ENCODE measurements at places on chromosomes 5 and 9.

DNA sequence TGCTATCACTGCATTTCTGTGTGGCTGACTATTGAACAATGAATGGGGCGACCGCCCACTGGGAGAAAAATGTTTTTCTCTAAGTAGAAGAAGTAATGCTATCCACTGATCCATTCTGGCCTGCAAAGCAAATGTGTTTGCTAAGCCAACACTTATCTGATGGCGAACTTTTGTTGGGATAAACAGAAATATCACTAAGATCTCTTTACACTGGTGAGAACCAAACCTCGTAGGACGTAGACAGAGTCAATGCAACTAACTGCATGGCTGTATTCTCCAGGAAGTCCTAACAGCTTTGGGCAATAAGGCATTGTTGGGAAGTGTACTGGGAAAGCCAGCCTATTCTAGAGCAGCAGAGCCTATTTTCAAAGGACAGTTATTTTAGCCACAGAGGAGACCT lies 77.7 kb downstream of the ANKH start:
- no peak for DNase-seq

- DNase-seq, result no peak
Observed at GRCh38 chr5:141743866-141744272, 61.8 kb upstream of the ARAP3 start.

DNA sequence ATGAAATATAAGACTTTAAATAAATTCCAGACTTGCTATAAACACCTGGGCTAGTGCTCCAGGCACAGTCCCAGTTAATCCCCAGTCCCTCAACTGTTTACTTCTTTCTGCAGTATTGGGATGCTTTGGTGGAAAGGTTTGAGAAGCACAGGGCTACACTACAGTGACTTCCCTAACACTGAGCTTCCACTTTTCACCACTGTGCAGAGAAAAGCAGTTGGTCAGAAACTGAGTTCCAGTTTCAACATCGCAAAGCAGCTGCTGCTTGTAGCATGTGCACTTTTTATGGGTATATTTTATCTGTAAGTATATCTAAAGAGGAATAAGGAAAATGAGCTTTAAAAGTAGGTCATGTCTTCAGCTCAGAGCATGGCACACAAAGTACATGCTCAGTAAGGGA lies 339.7 kb downstream of the NTRK2 start:
- no peak for DNase-seq

- no peak for DNase-seq
Observed at GRCh38 chr5:92421942-92422341, 1038.8 kb upstream of the ARRDC3 start.

DNA sequence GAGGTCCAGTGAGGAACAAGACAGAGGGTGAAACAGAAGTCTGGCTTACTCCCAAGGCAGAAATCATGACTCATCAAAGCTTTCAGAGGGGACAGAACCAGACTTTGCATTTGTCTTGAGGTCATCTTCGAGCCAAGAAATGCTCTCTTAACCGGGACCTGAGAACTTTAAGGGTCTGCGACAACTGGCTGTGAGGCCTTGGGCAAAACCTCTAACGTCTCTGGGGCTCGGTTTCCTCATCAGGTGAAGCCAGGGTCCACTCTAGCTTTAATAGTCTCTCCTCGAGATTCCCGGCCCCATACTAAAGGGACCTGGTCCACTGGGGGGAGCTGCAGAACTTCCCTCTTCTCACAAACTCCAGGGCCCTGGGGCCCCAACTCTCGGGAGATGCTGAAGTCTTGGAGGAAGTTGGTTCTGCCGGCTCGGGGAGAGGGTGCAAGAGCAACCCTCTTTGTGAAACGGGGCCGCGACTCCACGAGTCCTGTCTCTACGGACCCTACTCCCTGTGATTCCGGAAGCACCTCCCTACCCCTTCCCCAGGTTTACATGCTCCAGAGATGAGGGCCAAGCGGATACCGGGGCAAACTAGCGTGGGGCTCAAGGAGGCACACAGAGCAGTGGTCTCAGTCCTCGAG lies 2.6 kb downstream of the GLIS3 start:
- DNase-seq, result no peak

GRCh38 chr5:56673171-56673570 lies 142.2 kb upstream of the MAP3K1 start:
- no peak for DNase-seq

DNA sequence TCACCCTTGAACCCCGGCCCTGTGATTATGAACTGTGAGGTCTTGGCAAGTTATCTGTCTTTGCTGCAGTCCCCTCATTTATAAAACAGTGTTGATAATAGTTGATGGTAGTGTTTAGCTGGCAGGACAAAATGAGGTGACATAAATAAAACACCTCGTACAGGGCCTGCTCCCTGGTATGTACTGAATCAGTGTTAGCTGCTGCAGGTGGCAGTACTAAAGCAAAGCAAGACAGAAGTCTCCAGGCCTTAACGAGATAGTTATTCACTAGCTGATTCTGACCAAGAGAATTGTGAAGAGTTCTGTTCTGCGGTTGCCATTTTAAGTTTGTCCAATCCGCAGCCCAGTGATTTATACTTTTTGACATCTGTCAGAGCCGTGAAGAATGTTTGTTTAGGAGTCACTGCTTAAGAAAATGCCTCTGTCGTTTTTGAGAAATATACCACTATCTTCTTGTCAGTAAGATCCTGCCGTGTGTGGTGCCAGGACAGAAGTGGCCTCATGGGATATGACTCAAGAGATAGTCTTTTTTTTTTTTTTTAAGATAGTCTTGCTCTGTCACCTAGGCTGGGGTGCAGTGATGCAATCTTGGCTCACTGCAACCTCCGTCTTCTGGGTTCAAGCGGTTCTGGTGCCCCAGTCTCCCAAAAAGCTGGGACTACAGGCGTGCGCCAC lies 75.9 kb downstream of the KDM4C start:
- DNase-seq, result no peak

- no peak for DNase-seq
Observed at GRCh38 chr5:40416588-40416987, 263.1 kb upstream of the PTGER4 start.

DNA sequence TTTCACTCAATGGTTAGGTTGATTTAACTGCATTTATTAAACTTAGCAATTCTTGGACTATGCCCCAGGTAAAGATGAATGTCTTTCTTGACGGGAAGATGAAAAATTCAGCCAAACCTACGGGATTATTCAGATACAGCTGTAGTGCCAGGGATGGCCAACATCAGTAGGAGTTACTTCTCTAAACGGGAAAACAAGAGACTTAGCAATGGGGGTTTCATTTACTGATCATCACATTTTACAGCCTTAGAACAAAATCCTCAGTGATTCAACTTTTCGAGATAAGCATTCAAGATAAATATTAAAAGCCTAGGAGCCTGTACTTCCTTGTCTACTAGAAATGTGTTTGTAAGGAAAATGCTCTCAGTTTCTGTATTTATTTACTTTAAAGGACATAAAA lies 46.1 kb downstream of the S1PR3 start:
- DNase-seq, result no peak

- no peak for DNase-seq
Observed at GRCh38 chr5:72166070-72166979, 59.0 kb downstream of the MAP1B start.

DNA sequence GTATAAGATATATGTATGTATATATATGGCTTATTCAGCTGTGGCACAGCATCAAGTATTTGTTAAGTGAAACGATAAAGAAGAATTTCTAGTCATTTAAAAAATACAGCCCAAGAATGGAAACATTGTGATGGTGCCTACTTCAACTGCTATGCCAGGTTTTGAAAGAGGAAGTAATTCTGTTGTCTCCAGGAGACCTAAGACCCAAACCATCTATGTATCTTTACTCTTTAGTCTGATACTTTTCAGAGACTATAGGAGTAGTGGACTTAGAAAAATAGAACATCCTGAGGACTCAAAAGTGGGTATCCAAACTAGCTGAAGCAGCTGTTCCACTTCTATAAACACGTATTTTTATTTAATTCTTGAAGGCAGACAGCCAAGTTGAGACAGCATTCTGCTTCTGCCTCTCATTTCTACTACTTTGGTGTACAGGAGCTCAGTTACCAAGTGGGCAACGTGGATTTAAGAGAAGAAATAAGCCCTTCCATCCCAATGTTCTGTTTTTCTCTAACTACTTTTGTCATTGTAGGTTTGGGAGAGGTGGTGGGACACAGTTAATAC lies 110.7 kb downstream of the RPS23 start:
- no peak for DNase-seq

DNA sequence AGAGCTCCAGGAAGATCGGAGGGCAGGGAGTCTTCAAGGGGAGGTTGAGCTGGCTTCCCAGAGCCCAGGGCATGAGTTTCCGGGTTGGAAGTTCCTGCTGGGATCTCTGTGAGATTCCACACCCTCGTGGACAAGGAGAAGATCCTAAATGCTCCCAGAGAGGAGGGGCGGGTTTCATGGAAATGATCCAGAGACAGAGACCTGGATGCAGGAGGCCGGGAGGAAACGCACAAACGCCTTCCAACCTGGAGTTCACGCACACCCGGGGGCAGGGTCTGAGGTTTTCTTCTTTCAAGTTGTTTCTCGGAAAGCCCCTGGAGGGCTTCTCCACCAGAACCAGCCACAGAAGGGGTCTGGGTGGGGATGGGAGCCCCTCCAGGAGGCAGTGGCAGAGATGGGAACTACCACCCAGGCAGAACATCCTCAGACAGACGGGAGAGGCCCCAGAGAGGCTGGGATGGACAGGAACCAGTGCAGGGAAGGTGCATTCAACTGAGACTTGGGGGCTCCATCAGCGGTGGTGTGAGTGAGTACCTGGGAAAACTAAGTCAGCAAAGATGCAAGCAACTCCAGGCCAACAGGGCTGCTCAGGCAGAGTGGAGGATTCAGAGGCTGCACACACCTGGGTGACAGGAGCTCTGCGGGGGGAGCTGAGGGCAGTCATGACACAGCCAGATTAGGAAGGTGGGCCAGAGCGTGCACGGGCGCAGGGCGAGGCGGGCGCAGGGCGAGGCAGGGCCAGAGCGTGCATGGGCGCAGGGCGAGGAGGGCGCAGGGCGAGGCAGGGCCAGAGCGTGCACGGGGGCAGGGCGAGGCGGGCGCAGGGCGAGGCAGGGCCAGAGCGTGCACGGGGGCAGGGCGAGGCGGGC lies 52.1 kb upstream of the EXOC3 start:
- no peak for DNase-seq

DNA sequence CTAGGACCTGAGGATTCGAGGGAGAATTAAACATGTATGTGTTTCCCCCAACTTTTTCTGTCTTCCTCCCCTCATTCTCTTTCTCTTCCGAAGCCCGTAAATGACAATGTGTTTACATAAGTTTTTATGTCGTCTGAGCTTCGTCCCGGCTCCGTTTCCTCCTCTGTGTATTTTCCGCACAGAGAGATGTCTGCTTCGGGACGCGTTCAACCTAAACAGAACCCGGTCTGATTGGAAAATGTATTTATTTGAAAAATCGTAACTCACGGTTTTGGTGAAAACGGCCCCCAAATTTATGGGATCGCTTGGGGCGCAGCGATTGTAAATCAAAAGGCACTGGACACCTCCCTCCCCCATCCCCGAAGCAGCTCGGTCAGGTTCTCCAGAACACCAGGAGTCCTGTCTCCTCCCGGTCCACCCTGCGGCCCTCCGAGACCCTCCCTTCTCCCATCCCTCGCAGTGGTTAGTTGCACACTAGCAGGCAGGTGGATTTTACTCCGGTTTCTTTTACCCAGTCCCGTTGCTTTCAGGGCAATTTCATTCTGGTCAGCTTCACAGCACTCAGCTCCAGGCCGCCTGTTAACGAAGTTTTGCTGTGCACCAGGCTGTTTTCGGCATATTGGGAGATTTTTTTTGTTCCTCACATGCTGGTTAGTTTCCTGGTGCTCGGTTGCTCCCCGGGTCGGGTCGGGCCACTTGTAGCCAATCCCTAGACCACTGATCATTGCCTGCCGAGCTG lies 5.8 kb upstream of the HAND1 start:
- no peak for DNase-seq

DNA sequence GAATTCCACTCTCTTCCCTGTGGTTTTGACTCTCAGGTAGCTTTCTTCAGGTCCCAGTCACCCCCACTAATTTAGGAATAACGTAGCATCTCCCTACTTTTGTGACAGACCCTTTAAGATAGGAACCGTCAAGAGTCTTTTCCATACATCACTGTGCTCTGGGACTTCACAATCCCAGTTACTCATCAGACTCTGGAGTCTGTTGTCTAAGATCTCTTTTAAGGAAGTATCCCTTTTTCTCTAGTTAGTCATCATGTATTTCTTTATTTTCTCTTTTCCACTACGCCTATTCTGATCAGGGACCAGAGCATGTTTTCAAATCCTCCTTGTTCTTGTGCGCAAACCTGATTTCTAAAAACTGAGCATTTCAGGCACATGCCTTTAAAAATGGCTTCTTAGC lies 143.0 kb downstream of the GOLPH3 start:
- no peak for DNase-seq

GRCh38 chr5:79493596-79494345 lies 20.2 kb downstream of the HOMER1 start:
- DNase-seq, result no peak

DNA sequence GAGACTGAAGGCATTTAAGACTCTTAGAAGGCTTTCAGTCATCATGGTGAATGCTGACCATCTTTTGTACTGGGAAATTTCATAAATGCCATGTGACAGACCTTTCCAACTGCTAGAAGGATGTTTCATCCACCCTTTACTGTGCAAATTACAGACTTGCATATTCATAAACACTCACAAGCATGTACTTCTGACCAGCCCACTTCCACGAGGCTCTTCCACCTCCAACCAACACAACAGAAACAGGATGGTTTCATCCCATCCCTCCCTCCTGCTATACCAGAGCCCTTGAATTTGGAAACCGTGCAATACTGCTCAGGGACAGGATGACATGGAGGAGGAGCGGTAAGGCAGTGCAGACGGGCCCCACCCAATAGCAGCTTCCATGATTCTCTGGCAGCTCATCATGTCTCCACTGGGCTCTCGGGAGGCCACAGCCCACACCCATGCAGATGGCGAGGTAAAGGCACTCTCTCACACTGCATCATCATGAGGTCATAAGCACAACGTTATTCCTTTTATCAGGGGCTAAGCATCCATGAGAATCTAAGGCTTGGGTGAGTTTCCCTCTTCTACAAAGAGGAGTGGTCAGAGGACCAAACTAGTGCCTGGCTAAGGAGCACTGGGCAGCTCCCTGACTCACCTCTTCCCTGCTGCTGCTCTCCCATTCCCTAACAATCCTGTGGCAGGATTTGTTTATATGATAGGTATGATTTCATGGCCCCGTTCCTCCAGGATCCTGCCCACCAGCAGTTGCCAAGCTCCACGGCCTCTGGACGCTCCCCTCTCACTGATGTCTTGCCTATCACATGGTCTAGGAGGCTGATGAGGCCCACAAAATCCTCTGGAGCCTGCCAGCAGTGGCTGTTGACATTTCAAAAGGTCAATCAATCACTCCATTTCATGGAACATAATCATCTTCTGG lies 94.4 kb upstream of the FSTL4 start:
- no peak for DNase-seq

DNA sequence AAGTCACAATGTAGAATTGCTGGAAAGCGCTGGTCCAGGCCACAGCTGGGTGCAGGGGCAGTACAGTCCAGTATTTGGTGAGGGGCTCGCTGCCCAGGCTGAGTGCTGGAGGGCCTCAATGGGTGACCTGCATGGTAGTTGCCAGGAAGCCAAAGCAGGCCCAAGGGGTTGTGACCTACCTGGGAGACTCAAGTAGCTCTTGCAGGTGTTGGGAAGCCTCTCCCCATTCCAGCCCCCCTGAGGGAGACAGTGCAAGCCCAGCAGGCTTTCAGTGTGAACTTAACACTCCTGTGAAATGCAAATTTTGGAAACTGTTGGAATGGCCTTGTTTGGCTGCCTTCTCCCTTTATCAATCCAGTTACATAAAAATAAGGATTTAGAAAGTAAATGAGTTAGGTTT lies 13.9 kb downstream of the KDM4C start:
- DNase-seq, result no peak

- no peak for DNase-seq
Observed at GRCh38 chr5:126948011-126948355, 82.4 kb downstream of the MARCHF3 start.
